ENCODE measurements at places on chromosomes 11 and 22. TPM values are rescaled to one million over a fixed set of nuclear protein-coding genes. Genes with fewer than 3 reads are reported as not detected.

DNA sequence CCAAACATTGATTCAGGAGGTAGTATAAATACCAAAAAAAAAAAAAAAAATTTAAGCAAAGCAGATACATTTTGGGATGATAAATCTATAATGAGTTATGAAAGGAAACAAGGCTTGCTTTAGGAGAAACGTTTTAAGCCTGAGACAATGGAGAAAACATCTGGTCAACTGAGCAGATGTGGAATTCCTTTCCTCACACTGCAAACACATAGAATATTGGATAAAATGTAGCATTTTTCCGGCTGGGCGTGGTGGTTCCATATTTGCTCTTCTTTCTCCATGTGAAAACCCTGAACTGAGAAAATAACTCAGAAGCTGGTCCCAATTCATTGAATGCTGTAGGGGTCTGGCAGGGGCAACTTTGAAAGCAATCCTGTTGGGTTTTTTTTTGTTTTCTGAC lies 33.9 kb downstream of the ENDOD1 start:
- H3K4me1 ChIP-seq = peaks cover 3% of the 10 kb centered on the region
- H3K27me3 ChIP-seq = no peaks in the 10 kb centered on the region
- no peak overlapping the region for H3K27ac ChIP-seq

AGBL2 gene
- 0.35 TPM for total RNA-seq

- H3K4me3 ChIP-seq = no peak overlapping the region
- no peak for DNase-seq
- no peaks in the 10 kb centered on the region for H3K36me3 ChIP-seq
- no peaks in the 10 kb centered on the region for H3K4me1 ChIP-seq
- peaks cover 8% of the 10 kb centered on the region for H3K27me3 ChIP-seq
These were observed 21.6 kb downstream of the NNMT start for GRCh38 chr11:114317787-114318137.

TPBGL gene
- not detected for total RNA-seq

- no peaks in the 10 kb centered on the region for H3K36me3 ChIP-seq
- DNase-seq = no peak
- peak overlapping the region; percentile 90 for H3K4me3 ChIP-seq
- peak overlapping the region; percentile 98 for H3K27ac ChIP-seq
These were observed 846 bp downstream of the RNF26 start for GRCh38 chr11:119335091-119335654.

DNA sequence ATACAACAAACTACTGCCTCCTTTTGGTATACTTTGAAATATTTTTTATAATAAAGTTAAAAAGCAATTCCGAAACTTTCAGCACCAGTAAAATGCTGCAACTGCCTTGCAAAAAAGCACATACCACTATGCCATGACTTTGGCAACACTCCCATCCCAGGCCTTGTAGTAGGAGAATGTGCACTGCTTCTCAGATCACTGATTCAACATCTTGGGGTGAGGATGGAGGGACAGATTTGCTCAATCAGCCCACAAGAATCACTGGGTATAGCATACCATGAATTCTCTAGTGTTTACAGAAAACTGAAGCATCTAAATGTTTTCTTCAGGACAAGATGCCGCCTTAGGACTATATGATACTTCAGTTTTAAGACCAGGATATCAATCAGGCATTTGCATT lies 14.9 kb downstream of the EIF4ENIF1 start:
- peaks cover 1% of the 10 kb centered on the region for H3K36me3 ChIP-seq
- no peaks in the 10 kb centered on the region for H3K4me1 ChIP-seq
- no peak for DNase-seq
- H3K4me3 ChIP-seq = no peak overlapping the region
- H3K27ac ChIP-seq = no peak overlapping the region

DNA sequence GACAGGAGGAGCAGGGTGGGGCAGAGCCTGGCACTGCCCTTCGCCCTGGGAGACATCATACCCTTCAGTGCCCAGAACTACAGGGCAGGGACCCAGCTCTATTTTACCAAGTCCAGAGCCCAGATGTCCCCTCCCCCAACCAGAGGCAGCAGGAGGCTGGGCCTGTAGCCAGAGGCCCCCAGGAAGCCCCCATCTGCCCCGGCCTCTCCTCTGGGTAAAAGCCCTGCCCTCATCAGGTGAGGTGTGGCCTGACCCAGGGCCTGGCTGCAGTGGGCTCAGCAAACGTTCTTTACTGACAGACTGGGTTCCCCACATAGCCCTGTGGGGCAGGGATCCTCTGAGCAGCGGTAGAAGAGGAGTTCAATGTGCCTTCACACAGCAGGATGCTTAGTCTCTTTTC lies 51.8 kb upstream of the SLC22A12 start:
- H3K4me3 ChIP-seq = no peak overlapping the region
- H3K4me1 ChIP-seq = no peaks in the 10 kb centered on the region
- no peaks in the 10 kb centered on the region for H3K36me3 ChIP-seq
- no peak for DNase-seq
- H3K27me3 ChIP-seq = no peaks in the 10 kb centered on the region
- H3K27ac ChIP-seq = no peak overlapping the region

- H3K4me1 ChIP-seq = no peaks in the 10 kb centered on the region
- H3K27me3 ChIP-seq = no peaks in the 10 kb centered on the region
- H3K36me3 ChIP-seq = no peaks in the 10 kb centered on the region
- H3K4me3 ChIP-seq = no peak overlapping the region
These were observed 255.7 kb downstream of the CTTN start for GRCh38 chr11:70654016-70654415.

GRCh38 chr11:110087812-110088534 lies 5.2 kb upstream of the ZC3H12C start:
- H3K4me3 ChIP-seq = no peak overlapping the region
- peaks cover 9% of the 10 kb centered on the region for H3K4me1 ChIP-seq
- no peak overlapping the region for H3K27ac ChIP-seq
- DNase-seq = no peak

MLC1 gene
- 0.70 TPM for total RNA-seq

DNA sequence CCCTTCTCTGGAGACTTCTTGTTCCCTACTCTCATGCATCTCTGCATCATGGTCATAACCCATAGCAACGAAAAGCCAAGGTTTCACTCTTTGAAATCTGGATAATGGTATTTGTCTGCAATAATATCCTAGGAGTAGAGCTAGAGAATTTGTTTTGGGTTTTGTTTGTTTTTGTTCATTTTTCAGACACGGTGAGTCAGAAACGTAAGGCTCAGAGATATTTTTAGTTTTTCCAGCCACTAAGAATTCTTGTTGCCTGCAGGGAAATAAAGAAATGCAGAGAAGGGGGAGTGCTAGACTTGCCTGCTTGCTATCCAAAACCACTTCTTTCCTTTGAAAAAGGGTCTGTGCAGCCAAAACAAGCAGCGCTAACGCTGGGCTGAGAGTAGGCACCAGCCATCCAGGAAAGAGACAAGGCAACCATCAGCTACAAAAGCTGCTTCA lies 26.0 kb downstream of the POU2AF3 start:
- H3K27ac ChIP-seq = no peak overlapping the region
- H3K4me3 ChIP-seq = no peak overlapping the region
- no peak for DNase-seq
- no peaks in the 10 kb centered on the region for H3K27me3 ChIP-seq
- H3K4me1 ChIP-seq = peaks cover 17% of the 10 kb centered on the region

DNA sequence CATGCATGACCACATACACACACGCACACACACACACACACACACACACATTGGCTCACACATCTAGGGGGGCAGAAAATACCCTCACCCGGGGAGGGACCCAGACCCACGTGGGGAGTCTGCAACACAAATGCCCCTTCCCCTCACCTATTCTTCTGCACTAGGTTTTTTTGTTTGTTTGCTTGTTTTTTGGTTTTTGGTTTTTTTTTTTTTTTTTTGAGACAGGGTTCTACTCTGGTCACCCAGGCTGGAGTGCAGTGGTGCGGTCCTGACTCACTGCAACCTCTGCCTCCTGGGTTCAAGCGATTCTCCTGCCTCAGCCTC lies 28.4 kb downstream of the WEE1 start:
- H3K4me1 ChIP-seq = peaks cover 8% of the 10 kb centered on the region
- H3K4me3 ChIP-seq = no peak overlapping the region
- H3K27ac ChIP-seq = no peak overlapping the region
- no peaks in the 10 kb centered on the region for H3K27me3 ChIP-seq
- no peaks in the 10 kb centered on the region for H3K36me3 ChIP-seq

All from esophagus squamous epithelium (tissue), 5 donors.